Hematopoietic multipotent progenitor cell treated with erythropoietin and hydrocortisone succinate and interleukin-3 and kit ligand, for 15 days (in vitro differentiated cells): ENCODE measurements at places on chromosomes 12 and 14.

DNA sequence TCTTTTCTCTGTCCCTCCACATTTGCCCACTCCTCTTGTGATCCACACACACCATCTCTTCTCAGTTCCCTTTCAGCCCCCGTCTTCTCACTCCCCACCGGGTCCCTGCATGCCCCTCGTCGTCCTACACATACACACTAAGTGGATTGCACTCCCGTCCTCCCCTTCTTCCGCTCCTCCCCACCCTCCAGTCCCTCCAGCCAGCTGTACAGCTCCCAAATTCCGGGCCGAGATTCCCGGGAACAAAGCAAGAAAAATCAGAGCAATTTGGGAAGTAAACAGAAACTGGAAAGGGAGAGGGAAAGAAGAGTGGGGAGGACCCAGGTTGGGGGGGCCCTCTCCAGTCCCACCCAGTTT is 282 bp upstream of the IGFBP6 start:
- DNase-seq = no peak

DNA sequence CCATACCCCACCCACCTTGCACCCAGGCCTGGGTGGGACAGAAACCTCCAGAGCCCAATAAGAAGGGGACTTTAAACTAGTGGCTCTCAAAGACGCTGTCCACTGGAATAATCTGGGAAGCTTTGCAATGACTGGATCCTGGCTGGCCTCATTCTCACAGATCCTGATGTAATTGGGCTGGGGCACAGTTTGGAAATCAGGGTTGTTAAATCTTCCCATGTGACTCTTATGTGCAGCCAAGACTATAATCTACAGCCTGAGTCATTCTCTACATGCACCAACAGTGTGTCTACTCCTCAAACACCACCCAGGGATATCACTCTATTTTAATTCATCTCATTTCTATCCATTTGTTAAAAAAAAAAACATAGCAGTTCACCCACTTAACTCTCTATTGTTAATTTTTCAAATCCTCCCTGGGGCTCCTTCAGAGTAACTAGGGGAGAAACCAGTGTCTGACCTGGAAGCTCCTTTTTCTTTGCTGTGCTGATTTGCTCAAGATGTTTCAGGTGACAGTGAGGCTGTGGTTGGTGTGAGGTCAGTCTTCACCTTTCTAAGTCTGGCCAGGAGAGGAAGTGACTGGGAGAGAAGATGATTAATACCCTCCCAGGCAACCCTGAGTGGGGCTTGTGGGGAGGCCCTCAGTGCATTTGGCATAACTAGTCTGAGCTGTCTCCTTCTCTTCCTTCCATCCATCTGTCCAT is 211.6 kb upstream of the SFSWAP start:
- DNase-seq = no peak

DNA sequence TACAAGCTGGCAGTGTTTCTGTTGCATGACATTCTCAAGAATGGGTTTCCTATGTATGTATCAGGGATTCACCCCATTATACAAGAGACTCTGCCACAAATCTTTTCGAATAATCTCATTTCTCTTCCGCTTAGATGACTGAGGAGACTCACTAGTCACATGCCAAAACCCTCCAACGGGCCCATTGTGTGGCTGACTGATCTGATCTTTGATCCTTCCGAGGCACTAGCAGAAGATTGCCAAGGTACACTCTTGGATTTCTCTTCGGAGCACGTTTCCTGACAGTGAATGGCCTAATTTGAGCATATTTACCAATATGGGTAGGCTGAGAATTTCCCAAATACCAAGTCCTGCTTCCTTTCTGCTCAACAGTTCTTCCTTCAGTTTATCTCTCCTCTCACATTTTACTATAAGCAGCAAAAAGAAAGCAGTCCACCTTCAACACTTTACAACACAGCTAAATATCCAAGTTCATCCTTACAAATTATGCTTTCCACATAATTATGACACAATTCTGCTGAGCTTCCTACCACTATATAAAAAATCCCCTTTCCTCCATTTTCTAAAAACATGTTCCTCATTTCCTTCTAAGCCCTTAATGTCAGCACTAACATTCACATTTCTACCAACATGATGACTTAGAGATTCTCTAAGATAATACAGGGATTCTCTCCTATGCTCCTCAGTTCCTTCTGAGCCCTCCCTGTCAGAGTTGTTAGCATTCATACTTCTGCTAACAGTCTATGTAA is 11.0 kb downstream of the PRPH start:
- DNase-seq = no peak

- peak; percentile 61 for DNase-seq
These were observed 166.1 kb upstream of the CCND2 start for GRCh38 chr12:4107436-4107878.

DNA sequence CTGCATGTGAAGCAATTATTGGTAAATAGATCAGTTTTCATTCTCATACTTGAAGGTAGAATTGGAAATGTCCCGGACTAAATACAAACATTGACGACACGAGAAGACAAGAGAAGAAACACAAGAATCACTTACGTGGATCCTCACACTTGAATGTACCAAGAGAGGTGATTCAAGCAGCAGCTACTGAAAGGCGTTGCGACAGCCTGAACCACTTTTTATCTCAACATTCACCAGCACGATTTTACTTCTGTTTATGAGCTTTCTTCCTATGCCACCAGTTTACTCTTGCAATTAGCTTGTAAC is 3.6 kb upstream of the FZD10 start:
- DNase-seq = no peak
